Mononuclear cell (primary cell): ENCODE measurements at places on chromosomes 5 and 9. TPM values are rescaled to one million over a fixed set of nuclear protein-coding genes. Genes with fewer than 3 reads are reported as not detected.

The LCN1 gene
- not detected for total RNA-seq

The DRD1 gene
- total RNA-seq, result not detected

The PCDHGA3 gene
- 0.10 TPM for total RNA-seq

The ENC1 gene
- 31.9 TPM for total RNA-seq

The UBE2QL1 gene
- total RNA-seq, result not detected

The TXNDC8 gene
- not detected for total RNA-seq

The CCNJL gene
- 0.94 TPM for total RNA-seq

The PLAA gene
- total RNA-seq, result 38.1 TPM

The RNF208 gene
- total RNA-seq, result 0.31 TPM

The TYRP1 gene
- 0.10 TPM for total RNA-seq

The RNF180 gene
- total RNA-seq, result not detected

The TEX48 gene
- not detected for total RNA-seq

The GABRA6 gene
- not detected for total RNA-seq

The NEUROG1 gene
- not detected for total RNA-seq

The INSYN2B gene
- not detected for total RNA-seq

The NTNG2 gene
- 1.3 TPM for total RNA-seq

The MSMP gene
- not detected for total RNA-seq

The KYAT1 gene
- 2.0 TPM for total RNA-seq

The FAM78A gene
- 32.3 TPM for total RNA-seq

The PCDHAC1 gene
- not detected for total RNA-seq

The DAP gene
- 20.1 TPM for total RNA-seq

The DIPK1B gene
- total RNA-seq, result 2.7 TPM

The MXD3 gene
- total RNA-seq, result 6.9 TPM

The GMCL2 gene
- not detected for total RNA-seq

The GPR151 gene
- total RNA-seq, result not detected
